ENCODE measurements at places on chromosomes 6 and 20.

DNA sequence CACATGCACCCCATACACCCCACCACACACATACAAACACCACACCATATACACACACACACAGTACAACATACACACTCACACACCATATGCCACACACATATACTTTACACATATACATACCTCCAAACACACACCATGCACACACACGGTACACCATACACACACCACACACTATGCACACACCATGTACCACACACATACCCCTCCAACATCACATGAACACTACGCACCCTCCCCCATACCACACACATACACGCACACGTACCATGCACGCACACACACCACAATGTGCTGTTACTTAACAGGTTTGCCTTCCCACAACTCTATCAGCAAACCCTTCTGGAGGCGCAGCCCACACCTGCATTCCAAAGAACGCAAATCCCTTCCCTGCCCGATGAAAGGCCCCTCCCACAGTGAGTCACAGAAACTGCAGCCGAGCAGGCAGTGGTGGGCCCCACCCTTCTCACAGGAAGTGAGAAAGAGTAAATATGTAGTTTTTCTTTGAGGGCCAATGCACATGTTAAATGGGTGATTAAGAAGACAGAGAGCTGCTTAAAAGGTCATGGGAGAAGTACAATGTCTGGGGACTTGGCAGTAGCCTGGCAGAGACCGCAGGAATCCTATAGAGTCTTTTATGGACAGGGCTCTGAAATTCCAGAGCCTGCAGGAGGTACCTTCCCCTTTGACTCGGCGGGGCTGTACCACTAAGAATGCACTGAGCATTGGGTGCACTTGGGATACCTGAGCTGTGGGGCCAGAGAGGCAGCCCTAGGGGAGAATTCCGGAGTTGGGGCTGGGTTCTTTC, 34.1 kb upstream of the EZR start:
- DNase-seq: peak; percentile 86

GRCh38 chr20:15708984-15709598, 864.2 kb downstream of the KIF16B start:
- no peak for DNase-seq

- no peak for DNase-seq
These were observed 59.0 kb downstream of the CTCFL start for GRCh38 chr20:57465943-57466342.

- DNase-seq: no peak
These were observed 45.4 kb downstream of the SLC24A3 start for GRCh38 chr20:19257865-19258264.

All from astrocyte of the cerebellum (primary cell).